ENCODE measurements at places on chromosomes 4 and X.

- no peak for DNase-seq
Measured at GRCh38 chrX:10175319-10175871, 18.6 kb downstream of the CLCN4 start.

GRCh38 chr4:143410015-143410414 is 73.3 kb downstream of the GAB1 start:
- DNase-seq: no peak

- DNase-seq: no peak
Measured at GRCh38 chr4:25182937-25183336, 22.7 kb upstream of the SEPSECS start.

GRCh38 chr4:53321151-53321983 is 44.5 kb downstream of the SCFD2 start:
- DNase-seq: no peak

DNA sequence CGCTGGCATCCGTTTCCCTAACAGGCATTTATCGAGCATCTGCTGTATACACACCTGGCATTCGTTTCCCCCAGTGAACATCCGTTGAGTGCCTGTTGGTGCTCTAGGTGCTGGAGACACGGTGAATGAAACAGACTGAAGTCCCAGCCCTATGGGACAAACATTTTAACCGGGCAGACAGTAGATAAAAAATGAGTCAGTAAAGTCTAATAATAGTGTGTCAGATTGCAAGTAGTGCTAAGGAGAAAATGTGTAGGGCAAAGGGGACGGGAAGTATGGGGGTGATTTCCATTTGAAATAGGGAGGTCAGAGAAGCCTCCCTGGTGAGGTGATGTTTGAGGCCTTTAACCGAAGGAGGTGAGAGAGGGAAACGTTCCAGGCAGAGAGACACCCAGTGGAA is 5.3 kb upstream of the EBP start:
- DNase-seq: no peak

DNA sequence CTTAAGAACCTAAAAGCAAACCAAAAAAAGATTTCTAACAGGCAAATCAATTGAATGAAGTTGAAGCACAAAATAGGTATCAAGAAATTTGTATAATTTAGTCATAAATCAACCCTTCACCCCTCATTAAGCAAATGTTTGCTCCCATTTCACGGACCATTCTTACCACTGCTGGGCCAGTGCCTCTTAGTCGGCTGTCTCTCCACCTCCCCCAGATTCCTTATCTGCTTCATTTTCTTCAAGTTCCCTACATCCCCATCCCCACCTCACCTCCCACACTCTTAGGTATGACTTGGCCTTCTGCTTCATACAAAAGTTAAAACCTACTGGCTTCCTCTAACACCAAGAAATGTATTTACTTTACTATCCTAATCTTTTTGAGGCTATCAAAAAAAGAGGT is 11.8 kb downstream of the AASDH start:
- no peak for DNase-seq

DNA sequence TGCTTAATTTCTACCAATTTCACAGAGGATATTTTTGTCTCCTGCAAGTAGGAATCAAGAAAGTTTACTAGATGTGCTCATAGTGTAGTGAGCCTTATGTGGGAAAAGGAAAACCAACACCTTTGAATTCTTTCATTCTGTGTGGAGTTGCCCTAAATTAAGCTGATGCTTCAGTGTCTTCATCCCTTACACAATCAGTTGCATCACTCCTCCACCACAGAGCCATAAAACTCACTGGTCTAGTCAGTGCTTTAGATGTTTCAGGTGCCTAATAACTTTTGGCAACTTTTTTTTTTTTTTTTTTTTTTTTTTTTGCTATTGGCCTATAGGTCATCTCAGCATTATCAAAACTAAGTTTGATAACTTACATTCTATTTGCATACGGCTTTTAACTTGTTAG is 41.5 kb downstream of the HHIP start:
- DNase-seq: no peak

- no peak for DNase-seq
Measured at GRCh38 chrX:51825436-51825835, 68.0 kb upstream of the MAGED1 start.

DNA sequence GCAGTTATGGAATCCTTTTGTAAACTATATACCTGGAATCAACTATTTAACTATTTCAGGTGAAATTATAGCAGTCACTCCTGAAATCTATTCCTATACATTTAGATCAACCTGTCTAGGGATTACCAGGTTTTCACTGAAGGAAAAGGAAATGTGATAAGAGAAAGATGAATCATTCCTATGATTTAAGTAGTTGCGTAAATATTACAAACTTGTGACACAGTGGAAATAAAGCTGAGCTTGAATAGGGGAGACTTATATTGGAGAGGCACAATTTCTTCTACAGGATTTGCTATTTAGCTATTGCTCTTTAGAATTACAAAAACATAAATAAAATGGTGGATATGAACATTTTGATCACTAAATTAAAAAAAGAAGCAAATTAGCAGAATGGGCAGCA is 284.1 kb upstream of the EPHA5 start:
- DNase-seq: no peak

DNA sequence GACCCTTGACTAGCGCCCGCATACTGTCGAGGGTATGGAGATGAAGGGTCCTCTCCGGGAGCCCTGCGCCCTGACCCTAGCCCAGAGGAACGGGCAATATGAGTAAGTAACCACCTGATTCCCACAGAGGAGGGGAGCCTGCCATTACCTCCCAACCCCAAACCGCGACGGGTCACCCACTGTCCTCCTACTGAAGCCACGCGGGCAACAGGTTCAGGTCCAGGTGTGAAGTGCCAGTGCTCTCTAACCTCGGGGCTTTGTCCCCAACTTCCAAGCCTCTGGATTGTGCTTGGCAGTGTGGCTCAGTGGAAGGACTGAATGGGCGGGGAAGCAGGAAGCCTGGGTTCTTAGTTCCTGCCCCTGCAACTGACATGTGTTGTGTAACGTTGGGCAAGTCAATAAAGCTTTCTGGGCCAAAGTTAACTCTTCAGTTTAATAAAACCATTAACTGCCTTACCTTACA is 694 bp downstream of the OCRL start:
- DNase-seq: no peak

DNA sequence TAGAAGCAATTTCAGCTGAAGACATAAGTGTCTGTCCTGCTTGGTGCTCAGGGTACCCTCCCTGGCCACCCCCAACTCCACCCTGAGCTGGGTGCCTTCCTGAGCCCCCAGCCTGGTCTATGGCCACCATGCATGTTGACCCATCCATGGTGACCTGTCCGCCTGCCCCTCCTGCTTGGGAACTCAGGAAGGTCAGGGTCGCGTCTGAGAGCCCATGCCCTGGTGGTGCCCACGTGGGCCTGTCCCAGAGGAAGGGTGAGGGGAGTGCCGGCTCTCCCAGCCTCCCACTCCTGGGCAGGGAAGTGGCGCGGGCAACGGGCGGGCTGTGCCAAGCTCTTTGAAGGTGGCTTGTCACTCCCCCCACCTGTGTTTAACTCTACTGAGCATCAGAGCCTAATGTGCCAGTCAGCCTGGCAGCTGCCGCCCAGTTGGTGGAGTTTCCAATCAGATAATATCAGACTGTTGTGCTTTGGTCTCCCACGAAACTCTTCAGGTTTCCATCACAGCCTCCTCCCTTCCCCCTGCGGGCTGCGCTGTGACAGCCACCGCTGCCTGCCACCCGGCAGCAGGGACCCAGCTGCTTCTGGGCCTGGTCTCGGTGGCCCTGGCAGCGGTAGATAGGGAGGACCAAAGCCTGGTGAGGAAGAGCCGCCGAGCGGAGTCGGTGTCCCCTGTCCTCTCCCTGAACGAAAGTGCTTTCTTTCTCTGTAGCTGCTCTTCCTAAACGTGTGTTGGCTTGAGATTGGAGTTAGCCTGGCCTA is 4.8 kb downstream of the SH3BP2 start:
- DNase-seq: no peak

DNA sequence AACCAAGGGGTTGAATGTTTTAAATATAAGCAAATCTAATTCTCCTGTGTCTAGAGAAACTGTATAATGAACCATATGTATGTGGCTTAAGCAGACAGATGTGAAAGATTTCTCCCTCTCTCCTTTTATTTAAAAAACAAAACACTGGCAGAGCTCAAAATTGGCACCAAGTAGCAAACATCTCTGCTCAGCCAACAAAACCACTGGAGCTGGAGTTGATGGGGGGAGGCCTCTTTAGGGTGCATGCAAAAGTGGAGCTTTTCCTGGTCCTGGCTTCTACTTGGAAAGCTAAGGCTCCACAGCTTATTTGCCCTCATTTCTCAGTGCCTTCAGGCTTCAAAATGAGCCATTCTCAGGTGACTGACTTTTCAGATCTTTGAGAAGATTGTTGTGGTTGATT is 95.6 kb downstream of the REPS2 start:
- DNase-seq: no peak

GRCh38 chr4:10025230-10025806 is 4.0 kb upstream of the SLC2A9 start:
- no peak for DNase-seq

DNA sequence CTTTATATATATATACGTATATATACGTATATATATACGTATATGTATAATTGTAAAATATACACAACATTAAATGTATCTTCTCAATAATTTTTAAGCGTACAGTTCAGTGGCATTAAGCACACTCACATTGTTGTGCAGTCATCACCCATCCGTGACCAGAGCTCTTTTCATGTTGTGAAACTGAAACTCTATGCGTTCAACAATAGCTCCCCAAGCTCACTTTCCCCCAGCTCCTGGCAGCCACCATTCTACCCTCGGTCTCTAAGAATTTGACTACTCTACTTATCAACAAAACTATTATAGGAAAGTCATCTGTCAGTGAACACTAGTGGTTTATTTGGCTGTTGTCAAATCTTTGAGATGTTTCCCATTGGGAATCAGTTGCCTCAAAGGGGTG is 621.8 kb upstream of the GALNT7 start:
- no peak for DNase-seq

DNA sequence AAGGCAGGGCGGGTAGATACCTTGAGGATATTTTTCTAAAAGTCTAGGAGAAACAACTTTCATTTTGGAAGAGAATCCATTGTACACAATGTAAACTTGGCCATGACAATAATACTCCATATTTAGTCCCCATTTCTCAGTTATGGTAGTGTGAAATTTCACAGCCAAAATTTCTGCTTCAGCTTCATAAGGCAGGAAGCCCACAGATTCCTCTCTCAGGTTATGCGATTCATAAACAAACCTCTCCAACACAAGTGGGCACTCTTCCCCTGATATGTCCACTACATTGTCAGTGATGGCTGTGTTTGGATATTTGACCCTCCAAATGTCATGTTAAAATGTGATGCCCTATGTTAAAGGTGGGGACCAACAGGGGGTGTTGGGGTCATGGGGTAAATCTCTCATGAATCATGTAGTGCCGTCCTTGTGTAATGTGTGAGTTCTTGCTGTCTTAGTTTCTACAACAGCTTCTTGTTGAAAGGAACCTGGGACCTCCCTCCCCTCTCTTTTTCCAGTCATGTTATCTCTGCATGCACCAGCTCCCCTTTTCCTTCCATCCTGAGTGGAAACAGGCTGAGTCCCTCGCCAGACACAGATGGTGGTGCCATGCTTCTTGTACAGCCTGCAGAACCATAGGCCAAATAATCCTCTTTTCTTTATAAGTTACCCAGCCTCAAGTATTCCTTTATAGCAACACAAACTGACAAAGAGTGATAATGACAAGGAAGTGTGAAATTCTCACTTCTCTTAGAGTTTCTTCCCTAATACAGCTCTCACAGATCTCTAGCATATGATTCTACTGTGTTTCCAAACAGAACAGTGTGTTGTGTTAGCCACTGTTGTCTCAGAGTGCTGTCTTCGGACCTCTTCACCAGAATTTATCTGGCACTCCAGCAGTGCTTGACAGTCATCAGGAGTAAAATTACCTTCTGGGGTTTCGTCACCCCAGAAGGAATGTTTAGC is 598.4 kb upstream of the GNPDA2 start:
- DNase-seq: no peak

GRCh38 chrX:31036895-31037294 is 34.9 kb downstream of the FTHL17 start:
- DNase-seq: no peak

DNA sequence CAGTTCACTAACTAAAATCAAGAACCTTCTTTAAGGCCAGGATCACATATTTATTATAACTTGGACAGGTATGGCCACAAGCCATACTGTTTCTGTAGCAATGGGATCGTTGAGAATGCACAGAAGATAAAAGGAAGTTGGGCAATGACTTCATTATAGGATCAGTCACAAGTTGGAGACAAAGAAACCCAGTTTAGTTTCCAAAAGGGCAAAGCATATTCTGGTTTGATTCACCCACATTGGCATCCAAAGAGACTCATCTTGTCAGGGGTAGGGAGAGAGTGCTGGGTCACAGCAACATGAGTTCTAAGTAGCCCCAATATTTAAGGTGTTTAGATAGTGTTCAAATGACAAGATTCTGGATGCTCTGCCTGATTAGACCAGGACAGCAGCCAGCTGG is 317.1 kb upstream of the GALNT7 start:
- no peak for DNase-seq

DNA sequence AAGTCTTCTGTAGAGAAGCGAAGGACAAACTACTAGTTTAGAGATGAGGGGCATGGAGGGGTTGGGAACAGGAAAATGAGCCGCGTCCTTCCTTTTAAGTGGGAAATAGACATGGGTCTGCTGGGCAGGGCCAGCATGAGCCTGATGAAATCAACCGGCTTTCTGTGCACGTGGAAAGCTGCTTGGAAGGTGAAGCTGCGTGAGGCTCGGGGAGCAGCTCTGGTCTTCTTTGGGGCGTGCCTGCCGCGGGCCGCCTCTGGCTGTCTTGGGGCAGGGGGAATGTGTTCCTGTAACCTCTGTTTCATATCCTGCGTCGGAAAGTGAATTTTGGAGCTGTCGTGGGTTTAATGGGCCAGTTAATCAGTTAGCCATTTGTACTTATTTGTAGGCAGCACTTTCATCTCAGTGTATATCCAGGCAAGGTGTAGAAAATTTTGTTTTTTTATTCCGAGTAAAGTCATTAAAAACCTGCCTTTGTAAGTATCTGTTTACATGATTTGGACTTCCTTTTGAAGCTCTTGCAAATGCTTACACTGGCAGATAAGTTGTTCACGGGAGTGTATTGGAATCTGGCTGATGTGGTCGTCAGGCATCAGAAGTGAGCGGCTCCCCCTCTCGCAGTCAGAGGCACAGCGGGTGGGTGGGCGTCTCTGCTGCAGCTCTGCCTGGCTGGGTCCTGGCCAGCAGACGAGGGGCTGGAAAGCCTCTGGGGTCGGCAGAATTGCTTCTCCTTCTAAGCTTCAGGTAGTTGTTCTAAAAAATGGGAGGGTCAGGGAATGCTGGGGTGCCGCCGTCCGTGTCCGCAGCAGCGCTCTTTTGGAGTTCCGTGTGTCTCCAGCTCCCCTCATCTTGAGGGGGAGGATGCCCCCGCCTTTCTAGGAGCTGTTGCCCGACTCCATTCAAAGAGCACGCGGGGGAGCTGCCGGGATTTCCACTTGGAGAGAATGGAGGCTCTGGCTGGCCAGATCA is 70.5 kb upstream of the HGFAC start:
- no peak for DNase-seq

- DNase-seq: no peak
Measured at GRCh38 chrX:99703473-99703872, 706.6 kb downstream of the PCDH19 start.

DNA sequence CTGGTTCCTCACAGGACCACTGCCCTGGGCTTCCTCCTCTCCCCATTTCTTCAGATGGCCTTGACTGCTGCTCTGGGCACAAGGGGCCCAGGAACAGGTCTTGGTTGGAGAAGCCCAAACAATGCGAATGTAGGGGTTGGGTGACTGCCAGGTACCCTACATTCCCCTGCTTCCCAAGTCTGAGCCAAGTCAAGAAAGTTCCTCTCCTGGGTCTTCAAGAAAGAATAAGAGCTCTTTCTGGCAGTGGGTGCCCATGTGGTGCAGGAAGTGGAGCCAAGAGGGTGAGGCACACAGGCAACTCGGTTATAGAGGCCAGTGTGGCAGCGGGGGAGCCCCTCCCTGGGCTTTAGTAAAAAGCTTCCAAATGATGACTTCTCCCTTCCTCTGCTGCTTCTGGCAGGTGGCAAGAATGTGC is 2.7 kb downstream of the SLC34A2 start:
- no peak for DNase-seq
